Activated CD4-positive, alpha-beta memory T cell treated with anti-CD3 and anti-CD28 coated beads for 36 hours (primary cell): ENCODE measurements at places on chromosomes 1 and 21. TPM values are rescaled to one million over a fixed set of nuclear protein-coding genes. Genes with fewer than 3 reads are reported as not detected.

- no peak for DNase-seq
These were observed 71.8 kb upstream of the ARHGAP29 start for GRCh38 chr1:94309216-94309615.

DNA sequence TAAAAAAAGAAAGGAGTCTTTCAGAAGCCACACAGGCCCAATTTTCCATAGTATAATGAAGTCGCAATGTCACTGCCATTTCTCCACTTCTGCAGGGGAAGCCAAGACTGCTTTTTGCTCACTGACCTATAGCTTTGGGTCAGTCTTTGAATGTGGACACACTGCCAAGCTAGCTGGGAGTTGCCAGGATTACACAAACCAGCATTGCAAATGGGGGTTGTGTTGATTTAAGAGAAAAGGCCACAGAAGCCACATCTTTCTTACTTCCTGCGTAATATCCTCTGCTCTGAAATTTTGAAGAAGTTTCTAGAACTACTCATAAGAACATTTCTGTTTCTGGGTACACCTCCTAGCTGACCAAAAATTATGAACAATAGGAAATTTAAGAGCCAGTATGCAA, 45.8 kb upstream of the SAMSN1 start:
- no peak for DNase-seq

Gene OR14K1
- not detected for total RNA-seq

Gene TCHH
- not detected for total RNA-seq
